CD4-positive, CD25-positive, alpha-beta regulatory T cell (primary cell): ENCODE measurements at places on chromosomes 12 and 14. TPM values are rescaled to one million over a fixed set of nuclear protein-coding genes. Genes with fewer than 3 reads are reported as not detected.

The TMED10 gene
- polyA plus RNA-seq, result 238 TPM

The PRR13 gene
- polyA plus RNA-seq, result 561 TPM

The IGFBP6 gene
- not detected for polyA plus RNA-seq

The PMCH gene
- polyA plus RNA-seq, result 5.8 TPM

The OTX2 gene
- not detected for polyA plus RNA-seq

The GALNT8 gene
- polyA plus RNA-seq, result 2.0 TPM

DNA sequence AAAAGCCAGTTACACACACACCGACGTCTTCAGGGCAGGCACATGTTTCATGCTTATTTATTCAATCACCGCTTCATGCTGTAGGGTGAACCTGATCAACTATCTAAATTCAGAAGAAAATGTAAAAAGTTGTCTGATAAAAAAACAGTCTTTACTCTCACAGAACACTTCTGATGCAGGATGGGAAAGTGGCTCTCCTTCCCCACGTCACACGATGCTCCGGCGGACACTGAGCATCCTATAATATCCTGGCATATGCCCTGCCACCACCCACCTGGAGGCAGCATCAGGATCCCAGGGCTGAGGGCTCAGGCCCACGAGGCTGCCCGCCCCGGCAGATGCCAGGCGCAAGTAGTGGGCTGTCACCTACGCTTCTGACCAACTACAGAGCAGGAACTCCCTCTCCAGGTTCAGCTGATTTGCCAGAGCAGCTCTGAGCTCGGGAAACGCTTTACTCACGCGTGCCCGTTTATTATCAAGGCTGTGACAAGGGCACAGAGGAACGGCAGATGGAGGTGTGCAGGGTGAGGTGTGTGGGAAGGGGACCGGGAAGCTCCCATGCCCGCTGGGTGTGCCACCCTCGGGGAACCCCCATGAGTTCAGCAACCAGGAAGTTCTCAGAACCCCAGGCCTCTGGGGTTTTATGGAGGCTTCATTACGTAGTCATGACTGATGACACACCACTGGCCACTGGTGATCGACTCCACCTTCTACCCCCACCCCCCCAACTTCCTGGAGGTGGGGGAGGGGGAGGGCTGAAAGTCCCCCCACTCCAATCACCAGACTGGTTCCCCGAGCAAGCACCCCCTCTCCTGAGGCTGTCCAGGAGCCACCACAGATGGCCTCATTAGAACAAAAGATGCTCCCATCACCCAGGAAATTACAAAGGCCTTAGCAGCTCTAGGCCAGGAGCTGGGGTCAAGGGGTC is 32.1 kb downstream of the SLC15A4 start:
- no peak for DNase-seq

GRCh38 chr14:53496668-53497067 is 343.5 kb upstream of the DDHD1 start:
- no peak for DNase-seq

GRCh38 chr14:74855021-74855420 is 20.9 kb downstream of the PROX2 start:
- no peak for DNase-seq

GRCh38 chr14:24232121-24232644 is at the start of gene NEDD8:
TSS of gene NEDD8 (minus strand) at chr14:24232367. CDS start at chr14:24232267, 100 bp downstream.
- peak; percentile 94 for DNase-seq

DNA sequence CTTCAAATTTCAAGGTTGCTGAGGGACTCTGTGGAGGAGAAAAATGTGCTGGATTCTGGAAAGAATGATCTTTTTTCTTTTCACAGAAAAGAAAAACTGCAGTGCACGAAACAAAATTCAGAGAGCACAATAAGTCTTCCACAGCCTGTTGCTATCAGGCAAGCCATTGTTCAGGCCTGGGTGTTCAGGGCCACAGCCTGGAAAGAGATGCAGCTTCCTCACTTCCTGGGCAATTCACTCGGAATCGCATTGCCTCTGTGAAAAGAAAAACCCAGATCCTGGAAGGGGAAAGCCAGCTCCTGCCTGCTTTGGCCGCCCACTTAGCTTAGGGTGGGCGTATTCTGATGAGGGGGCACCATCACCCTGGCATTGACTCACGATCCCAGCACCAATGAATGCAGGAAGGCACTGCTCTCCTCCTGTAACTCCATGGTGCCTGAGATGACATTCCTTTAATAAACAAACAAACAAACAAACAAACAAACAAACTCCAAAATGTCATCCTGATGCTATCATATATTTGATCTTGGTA is 863.9 kb downstream of the BCL11B start:
- DNase-seq, result no peak

DNA sequence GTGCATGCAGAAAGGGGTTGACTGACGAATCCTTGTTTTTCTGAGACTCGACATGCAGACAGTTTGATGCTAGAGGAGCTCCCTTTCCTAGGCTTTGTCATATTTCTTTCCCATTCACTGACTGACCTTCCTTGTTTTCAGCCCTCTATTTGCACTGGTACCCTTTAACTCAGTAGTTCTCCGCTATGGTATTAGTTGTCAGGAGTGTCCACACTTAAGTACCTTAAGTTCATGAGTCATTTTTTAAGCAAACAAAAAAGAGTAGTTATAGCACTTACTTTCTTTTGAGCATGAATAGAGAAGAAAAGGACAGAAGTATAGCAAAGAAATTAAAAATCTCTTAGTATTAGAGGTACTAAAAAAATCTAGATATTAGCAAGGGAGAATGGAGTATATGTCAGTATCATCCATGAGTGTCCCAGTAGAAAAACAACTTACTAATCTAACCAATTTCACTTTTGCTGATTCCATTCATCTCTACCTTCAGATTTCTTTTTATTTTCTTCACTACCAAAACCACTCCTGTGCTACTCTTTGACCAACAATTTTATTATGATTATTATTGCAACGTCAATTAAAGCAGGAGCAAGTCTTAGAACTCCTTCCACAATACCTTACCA is 8.3 kb downstream of the ATP2B1 start:
- DNase-seq, result no peak

GRCh38 chr14:71625891-71626701 is 306.1 kb upstream of the RGS6 start:
- DNase-seq, result no peak

- DNase-seq, result peak; percentile 60
These were observed 45.6 kb downstream of the STAB2 start for GRCh38 chr12:103632554-103633216.
